ENCODE measurements at places on chromosomes 3 and 15.

DNA sequence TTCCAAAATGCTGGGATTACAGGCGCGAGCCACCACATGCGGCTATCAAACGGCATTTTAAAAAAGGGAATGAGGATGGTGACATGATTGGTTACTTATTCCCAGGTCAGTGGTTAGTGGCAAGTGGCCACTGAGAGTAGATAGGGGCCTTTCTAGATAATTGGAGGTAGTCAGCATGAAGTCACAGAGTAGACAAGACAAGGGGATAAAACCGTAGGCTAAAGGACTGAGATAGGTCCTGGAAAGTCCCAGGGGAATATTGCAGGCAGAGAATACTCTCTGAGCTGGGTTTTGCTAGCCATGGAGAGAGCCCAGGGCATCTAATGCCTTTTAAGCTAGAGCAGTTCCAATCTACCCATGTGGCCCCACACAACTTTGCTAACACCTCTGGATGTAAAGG is 52.2 kb downstream of the KCNAB1 start:
- DNase-seq: no peak

- DNase-seq: no peak
Observed at GRCh38 chr15:77516076-77516475, 95.4 kb downstream of the HMG20A start.

DNA sequence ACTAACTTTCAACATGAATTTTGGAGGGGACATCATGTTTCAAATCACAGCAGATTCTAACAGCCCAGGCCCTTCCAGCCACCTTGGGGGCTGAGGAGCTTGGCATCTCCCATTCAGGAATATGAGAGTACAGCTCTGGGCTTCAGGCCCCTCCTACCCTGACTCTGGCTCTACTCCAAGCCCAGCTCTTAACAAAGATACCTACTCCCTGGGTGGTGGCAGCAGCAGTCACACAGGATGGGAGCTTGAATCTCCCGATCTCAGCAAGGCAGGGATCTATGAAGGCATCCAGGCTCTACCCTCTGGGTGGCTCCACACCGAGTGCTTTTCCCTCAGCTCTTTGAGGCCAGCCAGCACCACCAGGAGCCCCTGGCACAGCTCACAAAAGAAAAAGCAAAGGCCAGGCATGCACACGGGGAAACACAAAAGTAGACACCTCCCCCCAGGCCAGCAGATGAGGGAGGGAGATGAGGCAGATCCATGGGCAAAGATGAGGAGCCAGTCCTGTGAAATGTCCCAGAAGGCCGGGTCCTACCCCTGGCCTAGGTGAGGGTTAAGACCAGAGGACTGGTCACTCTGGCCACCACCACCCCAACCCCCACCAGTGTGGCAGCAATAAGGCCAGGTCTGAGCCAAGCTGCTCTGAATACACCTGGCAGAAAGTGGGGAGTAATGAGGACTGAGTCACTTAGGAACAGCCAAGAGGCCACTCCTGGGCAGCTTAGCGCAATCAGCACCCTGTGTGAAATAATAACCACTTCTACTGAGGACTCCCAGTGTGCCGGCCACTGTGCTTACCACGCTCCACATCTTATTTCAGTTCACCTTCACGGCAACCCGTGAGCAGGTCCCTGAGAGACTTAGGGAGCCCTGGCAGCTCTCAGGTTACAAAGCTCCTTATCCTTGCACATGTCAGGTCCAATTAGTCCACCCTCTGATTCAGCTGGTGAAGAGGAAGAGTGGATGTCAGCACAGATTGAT is 24.3 kb downstream of the PLA2G4F start:
- no peak for DNase-seq

GRCh38 chr3:12893852-12894251 is 52.5 kb upstream of the RPL32 start:
- DNase-seq: no peak

- DNase-seq: no peak
Observed at GRCh38 chr3:120245386-120245785, 39.6 kb downstream of the GPR156 start.

DNA sequence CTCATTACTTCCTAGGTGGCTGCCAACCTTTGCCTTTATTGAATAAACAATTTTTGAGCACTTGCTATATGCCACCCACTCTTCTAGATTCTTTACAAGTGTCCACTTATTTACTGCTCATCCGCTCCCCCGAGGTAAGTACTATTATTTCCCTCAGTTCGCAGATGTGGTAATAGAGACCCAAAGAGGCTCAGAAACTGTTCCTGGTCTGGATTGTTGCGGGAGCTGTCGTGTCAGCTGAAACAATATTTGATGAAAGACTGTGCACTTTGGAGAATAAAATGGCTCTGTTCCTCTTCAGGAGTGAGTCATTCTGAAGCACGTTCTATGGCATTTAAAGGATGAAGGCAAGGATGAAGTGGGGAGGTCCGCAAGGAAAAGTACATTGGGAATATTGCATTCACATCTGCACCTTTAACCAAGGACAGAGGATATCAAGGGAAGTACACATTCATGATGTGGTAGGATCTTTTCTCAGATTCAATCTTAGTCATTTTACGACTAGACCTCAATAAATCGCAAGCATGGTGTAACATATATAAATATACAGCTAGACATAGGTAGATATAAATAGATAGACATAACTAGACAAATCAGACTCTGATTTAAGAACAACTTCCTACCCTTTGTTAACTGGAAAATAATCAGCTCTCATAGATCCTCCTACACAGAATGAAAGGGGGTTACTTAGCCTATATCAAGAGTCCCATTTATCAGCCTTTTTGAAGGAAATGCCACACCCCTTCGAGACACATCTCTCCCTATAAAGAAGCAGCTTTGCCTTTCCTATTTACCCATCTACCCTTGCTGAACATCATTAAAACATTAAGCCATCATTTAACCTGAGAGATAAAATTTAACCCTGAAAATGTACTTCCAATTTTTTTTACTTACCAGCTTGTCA is 70.3 kb downstream of the RORA start:
- no peak for DNase-seq

GRCh38 chr3:72155391-72156064 is 370.6 kb upstream of the PROK2 start:
- peak; percentile 54 for DNase-seq

GRCh38 chr3:195085356-195086130 is 185.4 kb downstream of the XXYLT1 start:
- no peak for DNase-seq

DNA sequence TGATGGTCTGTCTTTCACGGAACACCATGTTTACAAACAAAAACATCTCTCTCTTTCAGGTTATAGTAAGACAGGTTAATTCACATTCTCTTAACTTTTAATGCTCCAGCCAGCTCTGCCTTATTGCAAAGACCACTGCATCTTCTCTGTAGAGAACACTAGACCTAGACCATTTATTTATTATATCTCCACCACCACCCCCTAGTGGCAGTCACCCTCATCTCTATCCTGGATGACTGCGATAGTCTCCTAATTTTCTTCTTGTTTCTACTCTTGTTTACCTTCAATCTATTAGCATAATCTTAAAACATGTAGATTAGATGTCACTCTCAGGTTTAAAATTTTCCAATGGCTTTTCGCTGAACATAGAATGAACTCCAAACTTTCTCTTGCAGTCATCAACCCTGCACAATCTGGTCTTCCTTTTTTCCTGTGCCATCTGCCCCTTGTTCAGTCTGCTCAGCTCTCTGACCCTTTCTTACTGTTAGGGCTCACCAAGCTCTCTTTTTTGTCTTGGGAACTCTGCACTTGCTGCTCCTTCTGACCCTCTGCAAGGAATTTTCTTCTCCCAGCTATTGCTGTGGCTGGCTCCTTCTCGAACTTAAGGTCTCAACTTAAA is 155.6 kb downstream of the SQOR start:
- DNase-seq: no peak

- no peak for DNase-seq
Observed at GRCh38 chr3:128317101-128317697, 149.5 kb downstream of the DNAJB8 start.

DNA sequence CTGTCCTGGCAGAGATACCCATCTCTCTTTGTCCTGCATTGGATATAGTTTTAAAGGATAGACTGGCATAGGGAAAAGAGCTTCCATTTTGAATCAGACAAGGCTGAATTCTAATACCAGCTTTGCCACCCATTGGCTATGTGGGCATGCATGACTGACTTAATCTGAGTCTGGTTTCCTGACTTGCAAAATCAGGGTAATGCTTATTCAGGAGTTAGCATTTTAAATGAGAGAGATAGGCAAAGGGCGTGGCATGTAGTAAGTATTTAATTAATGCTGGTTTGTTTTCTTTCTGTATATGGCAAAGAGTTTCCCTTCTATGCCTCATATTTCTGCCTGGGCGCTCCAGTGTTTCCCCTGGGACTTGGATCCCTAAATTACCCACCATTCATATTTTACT is 492.9 kb downstream of the IGSF11 start:
- no peak for DNase-seq

DNA sequence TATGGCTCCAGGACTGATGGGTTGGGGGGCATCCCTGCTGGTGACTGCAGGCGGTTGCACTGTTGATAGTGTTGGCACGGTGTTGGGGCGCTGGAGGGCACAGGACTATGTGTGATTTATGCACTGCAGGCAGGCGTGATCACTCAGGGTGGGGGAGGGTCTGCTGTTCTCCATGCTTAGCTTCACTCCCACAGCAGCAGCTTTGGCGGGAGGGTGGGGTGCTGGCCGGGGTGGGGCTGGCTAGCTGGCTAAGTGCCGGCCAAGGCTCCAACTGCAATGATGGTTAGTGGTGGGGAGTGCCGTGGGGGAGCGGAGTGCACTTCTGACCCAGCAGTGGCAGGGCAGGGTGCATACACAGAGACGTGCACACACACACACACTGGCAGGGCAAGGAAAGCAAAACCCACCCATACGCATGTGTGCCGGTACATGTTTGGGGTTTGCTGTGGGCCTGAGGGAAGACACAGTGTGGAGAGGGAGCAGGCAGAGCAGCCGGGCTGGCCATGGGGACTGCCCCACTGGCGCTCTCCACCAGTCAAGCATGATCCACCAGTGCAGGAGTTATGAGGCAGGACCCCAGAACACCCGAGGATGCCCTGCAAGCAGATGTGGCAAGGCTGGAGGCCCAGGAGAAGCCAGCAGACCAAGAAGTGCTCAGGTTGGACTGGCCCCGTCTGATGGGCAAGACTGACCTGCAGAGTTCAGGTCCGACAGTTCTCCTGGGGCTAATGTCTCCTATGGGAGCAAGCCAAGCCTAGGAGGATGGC is 16.5 kb upstream of the FGF7 start:
- no peak for DNase-seq

GRCh38 chr15:25544076-25544475 is 105.3 kb upstream of the UBE3A start:
- DNase-seq: no peak

- DNase-seq: no peak
Observed at GRCh38 chr3:194766845-194767244, 81.2 kb downstream of the FAM43A start.

DNA sequence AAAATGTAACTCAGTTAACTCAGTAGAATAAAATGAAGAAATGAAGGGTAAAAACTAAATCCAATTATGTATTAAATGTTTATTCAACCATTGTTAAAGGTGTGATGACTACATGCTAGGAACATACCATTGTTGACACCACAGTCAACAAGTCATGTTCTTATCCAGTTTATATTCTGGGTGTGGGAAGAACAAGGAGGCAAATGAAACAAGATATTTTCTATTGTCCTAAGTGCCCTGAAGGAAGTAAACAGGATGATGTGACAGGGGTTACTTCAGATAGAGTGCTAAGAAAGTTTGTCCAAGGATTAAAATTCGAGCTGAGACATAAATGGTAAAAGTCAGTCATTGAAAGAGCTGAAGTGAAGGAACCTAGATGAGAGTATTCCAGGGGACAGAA is 13.1 kb downstream of the AP3S2 start:
- DNase-seq: no peak

GRCh38 chr3:11606865-11607440 is 36.8 kb downstream of the VGLL4 start:
- no peak for DNase-seq
